ENCODE measurements at places on chromosomes 2 and 18.

DNA sequence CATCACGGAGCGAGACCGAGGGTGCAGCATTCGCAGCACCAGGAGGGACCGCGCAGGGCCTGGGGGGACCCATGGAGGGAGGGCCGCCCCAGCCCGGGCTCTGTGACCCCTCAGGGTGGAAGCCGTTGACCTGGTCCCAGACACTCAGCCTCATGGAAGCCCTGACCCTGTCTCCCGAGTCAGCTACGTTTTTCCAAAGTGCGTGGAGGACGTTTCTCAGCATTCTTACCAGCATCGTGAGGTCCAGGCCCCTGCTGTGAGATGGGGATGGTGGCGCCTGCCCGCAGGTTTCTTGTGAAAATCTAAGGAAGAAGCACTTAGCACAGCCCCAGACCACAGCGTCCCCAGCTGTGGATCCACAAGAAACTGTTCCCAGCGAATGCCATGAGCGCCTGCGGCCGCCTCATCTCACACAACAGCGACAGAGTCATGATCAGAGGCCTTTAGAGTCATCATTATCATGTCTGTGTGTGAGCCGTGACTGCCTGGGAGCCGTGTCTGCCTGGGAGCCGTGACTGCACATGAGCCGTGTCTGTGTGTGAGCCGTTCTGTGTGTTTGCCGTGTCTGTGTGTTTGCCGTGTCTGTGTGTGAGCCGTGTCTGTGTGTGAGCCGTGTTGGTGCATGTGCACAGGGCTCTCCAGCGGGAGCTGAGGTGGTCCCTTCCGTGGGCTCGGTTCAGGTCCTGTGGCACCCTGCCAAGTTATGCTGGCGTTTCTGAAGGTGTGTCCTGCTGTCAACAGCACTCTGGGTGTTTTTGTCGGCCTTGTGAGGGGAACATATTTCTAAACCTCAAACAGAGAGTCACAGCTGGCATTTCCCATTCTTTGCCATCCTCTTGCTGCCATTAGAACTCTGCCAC lies 49.2 kb upstream of the KCNG2 start:
- no peak for DNase-seq

DNA sequence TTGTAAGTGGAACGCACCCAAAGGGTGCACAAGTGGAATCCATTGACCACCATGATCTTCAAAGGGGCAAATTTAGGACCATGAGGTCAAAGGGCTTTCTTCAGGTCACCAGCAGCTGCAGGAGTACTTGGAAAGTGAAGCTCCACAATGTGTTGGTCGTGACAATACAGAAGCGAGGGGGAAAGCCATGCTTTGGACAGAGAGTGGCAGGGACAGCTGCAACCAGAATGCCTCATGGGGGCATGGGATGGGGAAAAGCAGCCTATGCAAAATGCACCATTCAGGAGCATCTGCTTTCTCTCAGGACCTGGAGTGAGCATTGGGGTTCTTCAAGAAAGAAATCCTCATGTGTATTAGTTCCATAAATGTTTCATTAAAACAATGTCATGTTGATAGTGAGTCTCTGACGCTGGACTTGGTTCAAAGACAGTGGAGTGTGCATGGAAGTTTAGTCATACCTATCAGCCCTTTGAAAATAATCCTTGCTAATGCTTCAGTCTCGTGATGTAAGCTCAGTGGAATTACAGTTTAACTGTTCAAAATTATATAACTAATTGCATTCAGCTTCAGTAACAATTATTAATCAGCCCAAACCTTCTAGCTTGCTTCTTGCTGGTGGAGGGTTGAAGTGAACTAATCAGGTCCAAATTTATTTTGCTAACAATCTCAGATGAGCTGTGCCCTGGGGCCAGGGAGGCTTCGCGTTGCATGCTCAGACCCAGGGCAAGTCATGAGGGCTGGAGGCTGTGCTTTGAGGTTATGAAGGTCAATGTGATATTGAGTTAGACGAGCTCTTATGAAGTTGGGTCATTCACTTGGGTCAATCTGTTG lies 41.6 kb downstream of the ACKR3 start:
- DNase-seq, result no peak

- no peak for DNase-seq
Measured at GRCh38 chr2:18626256-18626668, 36.9 kb upstream of the NT5C1B start.

DNA sequence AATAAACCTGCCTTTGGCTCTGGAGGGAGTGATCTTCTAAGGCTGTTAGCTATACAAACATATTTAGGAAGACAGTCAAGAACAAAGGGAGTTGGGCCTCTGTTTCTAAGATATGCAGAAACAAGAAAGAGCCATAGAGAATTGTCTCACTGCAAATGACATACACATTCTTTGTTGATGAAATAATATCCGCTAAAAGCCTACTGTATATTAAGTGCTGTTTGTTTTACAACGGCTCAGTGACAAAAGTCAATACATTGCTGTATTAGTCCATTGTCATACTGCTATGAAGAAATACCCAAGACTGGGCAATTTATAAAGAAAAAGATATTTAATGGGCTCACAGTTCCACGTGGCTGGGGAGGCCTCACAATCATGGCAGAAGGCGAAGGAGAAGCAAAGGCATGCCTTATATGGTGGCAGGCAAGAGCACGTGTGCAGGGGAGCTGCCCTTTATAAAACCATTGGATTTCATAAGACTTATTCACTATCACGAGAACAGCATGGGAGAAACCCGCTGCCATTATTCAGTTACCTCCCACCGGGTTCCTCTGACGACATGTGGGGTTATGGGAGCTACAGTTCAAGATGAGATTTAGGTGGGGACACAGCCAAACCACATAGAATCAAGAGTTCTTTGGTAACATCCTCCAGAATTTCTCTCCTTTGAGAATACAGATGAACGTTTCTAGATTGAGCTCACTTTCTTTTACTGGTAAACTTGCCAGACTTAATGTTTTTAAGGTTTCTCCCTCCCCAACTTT lies 157.8 kb downstream of the PIK3C3 start:
- no peak for DNase-seq

DNA sequence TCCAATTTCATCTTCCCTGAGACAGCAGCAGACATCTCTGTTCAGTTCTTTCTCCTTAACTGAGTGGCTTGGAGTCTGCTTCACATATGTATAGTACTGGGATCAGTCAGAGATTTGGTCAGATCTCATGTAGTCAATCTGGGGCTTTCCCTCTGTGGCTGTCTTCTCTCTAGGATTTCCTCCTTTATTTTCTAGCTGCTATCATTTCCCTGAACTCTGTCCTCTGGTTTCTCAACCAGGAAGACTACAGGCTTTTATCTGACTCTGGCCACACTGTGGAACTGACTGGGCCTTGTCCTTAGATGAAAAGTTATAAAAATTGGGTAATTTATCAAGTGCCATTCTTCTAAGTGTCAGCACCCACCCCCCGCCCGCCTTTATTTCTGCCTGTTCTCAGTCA lies 121.0 kb downstream of the RAPGEF4 start:
- no peak for DNase-seq

All from stimulated activated CD4-positive, alpha-beta T cell treated with anti-CD3 and anti-CD28 coated beads, Interleukin-15, amount 100 ng/mL, for 1 hour (primary cell).